ENCODE measurements at places on chromosomes 16 and 17.

GRCh38 chr17:15649861-15650421 lies 30.4 kb upstream of the FBXW10B start:
- DNase-seq, result no peak

GRCh38 chr17:61477204-61477834 lies 25.1 kb downstream of the TBX4 start:
- no peak for DNase-seq

GRCh38 chr17:82536512-82537201 lies 17.1 kb downstream of the FOXK2 start:
- no peak for DNase-seq

GRCh38 chr16:56408379-56409098 lies 16.8 kb downstream of the AMFR start:
- DNase-seq, result no peak

DNA sequence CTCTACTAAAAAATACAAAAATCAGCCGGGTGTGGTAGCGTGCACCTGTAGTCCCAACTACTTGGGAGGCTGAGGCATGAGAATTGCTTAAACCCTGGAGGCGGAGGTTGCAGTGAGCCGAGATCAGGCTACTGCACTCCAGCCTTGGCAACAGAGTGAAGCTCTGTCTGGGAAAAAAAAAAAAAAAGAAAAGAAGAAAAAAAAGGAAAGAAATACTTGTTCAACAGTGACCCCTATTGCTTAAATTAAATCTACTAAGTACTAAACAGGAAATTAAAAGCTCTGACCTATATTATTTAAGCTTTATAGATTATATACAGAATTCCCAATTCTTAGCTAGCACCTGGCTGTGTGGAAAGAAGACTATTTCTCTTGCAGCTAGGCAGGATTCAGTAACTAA lies 48.9 kb downstream of the FBXL20 start:
- DNase-seq, result no peak

GRCh38 chr16:333406-334094 lies 19.0 kb downstream of the AXIN1 start:
- DNase-seq, result no peak

- DNase-seq, result no peak
These were observed 19.8 kb upstream of the NUDT16L1 start for GRCh38 chr16:4673387-4674046.

DNA sequence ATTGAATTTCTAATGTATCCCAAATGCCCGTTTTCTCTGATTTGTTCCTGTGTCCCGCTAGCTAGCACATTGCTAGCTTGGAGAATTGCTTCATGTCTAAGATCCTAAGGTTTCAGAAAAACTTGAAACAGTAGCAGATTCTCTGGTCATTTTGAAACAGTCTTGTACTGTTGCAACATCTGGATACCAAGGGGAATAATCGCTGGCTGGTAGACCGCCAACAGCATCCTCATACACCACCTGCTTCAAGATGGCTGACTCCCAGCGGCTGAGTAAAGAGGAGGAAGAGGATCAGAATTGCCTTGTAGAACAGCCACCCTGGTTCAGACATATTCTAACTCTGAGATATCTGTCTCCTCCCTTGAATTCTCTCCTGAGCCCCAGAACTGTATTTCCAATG lies 226.7 kb upstream of the ELAC2 start:
- DNase-seq, result no peak

GRCh38 chr17:82468692-82469091 lies 10.2 kb downstream of the NARF start:
- no peak for DNase-seq
